ENCODE measurements at places on chromosomes 11 and 22. TPM values are rescaled to one million over a fixed set of nuclear protein-coding genes. Genes with fewer than 3 reads are reported as not detected.

- no peak for DNase-seq
Measured at GRCh38 chr11:105000797-105001196, 22.2 kb downstream of the CASP5 start.

GRCh38 chr11:64251016-64251752 is at the start of gene PLCB3:
Gene PLCB3 (plus strand): TSS chr11:64251530. CDS start chr11:64251650, 120 bp downstream.
- no peak for DNase-seq

- DNase-seq, result no peak
Measured at GRCh38 chr11:128515086-128515485, 72.3 kb downstream of the ETS1 start.

DNA sequence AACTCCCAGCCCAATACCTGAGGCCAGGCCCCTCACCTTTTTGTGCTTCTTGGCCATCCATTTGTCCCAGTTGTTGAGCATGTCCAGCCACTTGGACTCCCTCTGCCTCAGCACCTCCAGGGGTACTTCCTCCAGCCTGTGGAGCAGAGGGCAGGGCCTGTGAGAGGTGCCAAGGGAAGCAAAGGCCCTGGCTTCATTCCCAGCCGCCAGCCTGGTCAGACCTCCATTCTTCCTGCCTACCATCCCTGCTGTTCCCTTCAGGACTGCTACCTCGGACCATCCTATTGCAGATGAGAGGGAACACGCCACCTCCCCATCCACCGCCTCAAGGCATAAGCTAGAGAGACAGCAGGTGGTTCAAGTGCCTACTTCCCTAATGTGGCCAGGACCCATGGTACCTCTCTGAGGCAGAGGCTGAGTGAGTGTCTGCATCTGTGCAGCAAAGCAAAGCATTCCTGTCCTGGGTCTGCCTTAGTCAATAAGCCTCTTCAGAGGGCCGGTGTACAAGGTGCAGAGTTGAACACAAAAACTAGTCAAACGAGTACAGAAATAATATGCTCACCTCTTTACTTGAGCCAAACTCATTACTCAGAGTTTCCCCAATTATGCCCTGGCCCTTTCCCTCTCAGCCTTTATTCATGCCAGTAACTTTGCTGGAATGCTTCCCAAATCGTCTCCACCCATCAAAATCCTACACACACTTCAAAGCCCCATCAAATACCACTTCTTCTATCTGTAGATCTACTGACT is 15.4 kb upstream of the CASTOR1 start:
- no peak for DNase-seq

TRIM5 gene
- total RNA-seq, result 19.0 TPM

DNA sequence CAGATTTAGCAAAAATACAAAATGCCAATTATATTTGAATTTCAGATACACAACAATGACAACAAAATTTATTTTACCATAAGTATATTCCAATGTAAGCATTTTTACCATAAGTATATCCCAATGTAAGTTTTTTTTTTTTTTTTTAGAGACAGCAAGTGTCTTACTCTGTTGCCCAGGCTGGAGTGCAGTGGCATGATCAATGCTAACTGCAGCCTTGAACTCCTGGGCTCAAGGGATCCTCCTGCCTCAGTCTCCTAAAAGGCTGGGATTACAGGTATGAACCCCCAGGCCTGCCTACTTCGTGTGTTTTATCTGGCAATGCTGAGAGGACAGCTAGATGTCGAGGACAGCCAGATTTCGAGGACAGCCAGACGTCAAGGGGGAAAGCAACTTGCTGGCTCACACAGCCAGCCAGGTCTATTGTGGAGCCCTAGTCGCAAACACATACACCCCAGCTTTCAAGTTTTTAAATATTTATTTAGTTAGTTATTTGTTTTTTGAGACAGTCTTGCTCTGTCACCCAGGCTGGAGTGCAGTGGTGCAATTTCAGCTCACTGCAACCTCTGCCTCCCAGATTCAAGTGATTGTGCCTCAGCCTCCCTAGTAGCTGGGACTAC is 1.1 kb upstream of the SERPING1 start:
- no peak for DNase-seq

DNA sequence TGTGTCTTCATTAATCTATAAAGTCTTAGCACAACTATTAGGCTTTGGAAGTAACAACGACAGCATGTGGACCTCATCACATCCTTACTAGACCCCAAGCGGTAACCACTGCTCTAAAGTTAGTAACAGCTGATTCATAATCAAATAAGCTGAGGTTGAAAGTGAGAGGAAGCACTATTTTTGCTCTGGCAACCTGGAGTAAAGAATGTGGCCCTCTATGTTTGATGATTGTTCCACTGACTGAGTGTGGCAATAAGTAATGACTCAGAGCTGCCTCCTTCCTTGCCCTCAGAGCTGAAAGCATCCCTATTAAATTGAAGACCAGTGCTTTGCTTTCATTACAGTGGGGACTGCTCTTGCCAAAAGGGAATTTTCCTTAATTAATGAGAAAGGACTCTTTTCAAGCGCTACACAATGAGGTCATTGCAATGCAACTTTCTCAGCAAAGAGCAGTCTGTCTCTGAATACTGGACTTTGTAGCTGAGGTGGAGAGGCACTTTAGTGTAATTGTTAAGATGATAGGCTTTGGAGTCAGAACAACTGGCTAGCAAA is 906.1 kb upstream of the RAG2 start:
- peak; percentile 0 for DNase-seq

RPS25 gene
- 818 TPM for total RNA-seq

DNA sequence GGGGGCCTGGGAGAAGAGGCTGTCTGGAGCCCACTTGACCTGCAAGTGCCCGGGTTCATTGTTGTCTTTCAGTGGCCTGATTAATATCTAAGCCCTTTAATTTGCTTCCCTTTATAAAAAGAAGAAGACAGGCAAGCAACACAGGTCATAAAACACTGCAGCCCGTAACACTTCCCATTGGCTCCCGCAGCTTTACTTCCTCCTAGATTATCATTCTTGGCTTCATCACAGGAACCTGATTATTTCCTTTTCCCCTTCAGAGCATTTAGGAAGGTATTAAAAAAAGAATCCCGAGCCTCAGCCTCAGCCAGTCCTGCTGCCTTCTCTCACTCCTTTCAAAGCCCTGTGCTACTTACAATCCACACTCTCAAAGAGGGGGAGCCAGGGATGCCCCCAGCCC is 183.2 kb downstream of the GRIK4 start:
- DNase-seq, result no peak

GLB1L3 gene
- total RNA-seq, result 0.39 TPM

NPAS4 gene
- 2.7 TPM for total RNA-seq

GRCh38 chr11:11946878-11947277 is 61.5 kb downstream of the DKK3 start:
- DNase-seq, result no peak

FOLH1 gene
- total RNA-seq, result 1.5 TPM

GRCh38 chr11:126904520-126904919 is 96.0 kb downstream of the KIRREL3 start:
- no peak for DNase-seq

OR4C3 gene
- not detected for total RNA-seq

- peak; percentile 60 for DNase-seq
Measured at GRCh38 chr22:46006379-46007002, 29.5 kb upstream of the WNT7B start.

CSNK2A3 gene
- 1.6 TPM for total RNA-seq

GRCh38 chr11:60771146-60771545 is 14.0 kb upstream of the MS4A10 start:
- DNase-seq, result no peak

DNA sequence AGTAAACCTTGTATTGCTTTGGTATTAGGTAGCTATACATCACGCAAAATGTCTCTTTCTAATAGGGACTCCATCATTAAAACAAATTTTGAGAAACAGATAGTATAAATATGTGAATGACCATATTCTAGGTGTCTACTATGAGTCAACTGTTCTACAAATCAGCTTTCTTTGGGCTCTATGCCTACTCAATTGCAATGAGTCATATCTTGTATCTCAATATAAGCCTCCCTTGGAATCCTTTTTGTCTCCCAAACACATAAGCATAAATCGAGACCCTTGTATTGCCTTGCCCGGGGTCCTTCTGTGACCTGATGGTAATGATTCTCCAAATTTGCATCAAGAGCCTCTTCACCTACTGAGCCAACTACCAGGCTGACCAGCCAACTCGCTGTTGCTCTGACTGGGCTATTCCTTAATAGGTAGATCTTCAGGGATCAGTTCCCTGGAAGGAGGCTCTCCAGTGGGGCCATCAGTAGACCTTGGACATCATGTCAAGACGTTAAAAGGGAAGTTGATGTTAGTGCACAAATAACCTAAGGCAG is 22.2 kb downstream of the BLID start:
- no peak for DNase-seq

PHOX2A gene
- total RNA-seq, result not detected

Measured in skin of body (tissue), 3 donors.